ENCODE measurements at places on chromosomes 12 and 14.
A peak's percentile ranks its signal among the peaks of the same experiment; 100 is the strongest.

- DNase-seq = no peak
These were observed 51.8 kb upstream of the LRTM2 start for GRCh38 chr12:1768615-1769014.

DNA sequence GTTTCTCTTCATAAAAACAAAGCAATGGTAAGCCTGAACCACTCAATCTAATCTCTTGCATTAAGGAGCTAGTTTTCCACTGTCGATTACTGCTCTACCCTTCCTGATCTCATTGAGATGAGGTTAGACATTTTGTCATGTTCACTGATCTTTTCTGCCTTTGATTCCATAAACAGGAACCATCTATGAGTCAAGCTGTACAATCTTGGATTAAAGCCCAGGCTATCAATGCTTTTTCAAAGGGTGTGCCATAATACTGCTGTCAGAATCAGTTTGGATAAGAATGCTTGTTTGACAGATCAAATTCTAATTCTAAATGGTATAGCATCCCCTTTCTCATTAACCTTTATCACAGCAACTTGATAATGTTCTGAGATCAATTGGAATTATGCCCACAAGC lies 16.1 kb downstream of the GRIP1 start:
- no peak for DNase-seq

DNA sequence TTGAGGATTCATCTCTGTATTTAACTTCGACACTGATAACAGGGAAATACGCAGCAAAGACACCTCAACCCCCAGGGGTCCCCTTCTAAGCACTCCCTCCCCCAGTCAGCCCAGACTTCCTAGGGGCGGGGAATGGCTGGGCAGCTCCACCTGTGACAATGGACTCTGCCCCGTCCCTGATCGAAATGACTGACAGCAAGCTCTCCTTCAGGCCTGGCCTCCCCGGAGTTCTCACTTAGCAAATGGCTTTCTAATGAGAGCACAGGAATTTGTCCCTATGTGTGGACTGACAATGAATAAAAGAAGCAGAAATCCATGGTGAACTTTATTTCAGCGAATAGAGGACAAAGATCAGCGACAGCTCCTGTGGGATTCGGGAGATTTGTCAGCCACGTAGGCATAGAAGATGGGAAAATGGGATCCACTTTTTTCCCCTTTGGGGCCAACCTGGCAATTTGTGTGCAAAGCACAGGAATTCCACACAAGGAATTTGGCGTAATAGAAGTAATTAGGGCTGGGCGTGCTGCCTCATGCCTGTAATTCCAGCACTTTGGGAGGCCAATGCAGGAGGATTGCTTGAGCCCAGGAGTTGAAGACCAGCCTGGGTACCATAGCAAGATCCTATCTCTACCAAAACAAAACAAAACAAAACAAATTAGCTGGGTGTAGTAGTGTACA lies 63.8 kb downstream of the TNFAIP2 start:
- no peak for DNase-seq

GRCh38 chr14:26204728-26205479 lies 392.9 kb downstream of the NOVA1 start:
- no peak for DNase-seq

DNA sequence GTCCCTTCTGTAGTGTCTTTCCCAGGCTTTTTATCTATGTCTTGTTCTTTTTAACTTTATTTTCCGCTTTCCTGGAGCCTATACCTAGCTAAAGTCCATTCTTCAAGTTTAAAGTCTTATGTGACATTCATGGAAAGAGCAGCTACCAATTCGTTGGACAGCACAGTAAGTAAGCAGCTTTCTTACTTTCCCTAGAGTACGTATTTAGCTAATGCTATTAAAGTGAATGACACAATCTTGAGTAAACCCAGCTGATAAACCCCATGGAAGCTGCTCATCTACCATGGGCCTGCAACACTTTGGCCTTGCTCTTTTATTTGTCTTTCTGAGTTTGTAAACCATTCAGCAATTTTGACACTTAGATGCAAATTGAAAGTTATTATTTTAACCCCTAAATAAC lies 30.0 kb downstream of the ALX1 start:
- DNase-seq = no peak

- no peak for DNase-seq
These were observed 3.0 kb downstream of the PLEKHG6 start for GRCh38 chr12:6313326-6313940.

GRCh38 chr12:131980263-131980662 lies 30.5 kb downstream of the EP400 start:
- no peak for DNase-seq

- no peak for DNase-seq
These were observed 114.0 kb downstream of the SLC38A4 start for GRCh38 chr12:46711756-46712155.

DNA sequence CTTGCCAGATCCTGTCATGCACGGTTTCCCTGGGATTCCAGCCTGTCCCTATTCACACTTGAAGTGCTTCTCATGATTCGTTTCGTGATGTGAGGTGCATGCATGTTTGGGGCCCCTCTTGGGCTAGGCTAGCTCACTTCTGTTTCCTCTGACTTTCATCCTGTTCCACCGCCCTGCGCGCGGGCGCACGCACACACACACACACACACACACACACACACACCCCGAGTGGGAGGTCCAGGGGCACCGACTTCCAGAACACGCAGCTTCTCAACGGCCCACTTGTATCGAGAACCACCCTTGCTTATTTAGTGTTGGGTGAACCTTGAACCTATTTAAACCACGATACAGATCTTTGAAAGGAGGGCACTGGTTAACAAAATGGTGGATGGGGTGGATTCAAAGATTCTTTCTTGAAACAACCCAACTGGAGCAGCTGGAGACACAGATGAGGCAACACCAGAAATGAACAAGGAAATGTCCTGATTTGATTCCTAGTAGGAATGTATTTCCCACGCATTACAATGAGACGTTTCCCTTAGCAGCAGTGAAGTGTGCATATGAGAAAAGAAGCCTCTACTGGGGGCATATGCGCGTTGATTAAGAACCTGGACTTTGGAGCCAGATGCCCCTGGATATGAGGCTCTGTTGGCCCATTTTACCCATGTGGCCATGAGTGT lies 16.3 kb downstream of the ELK3 start:
- no peak for DNase-seq

DNA sequence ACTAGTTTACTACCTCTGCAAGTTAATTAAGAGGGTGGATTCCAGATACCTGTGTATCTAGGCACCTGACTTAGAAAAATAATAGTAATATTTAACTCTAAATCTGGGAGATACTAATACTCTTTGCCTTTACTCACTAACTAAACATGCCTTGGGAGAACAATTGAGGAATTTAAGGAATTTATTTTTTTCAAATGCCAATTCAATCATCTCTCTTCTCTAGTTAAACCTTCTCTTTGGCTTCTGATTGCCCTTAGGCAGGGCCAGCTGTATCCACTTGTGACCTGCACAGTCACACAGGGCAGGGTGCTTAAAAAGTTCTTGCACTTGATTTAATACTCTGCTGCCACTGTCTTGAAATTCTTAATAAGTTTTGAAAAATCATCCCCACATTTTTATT lies 142.4 kb downstream of the PLCZ1 start:
- no peak for DNase-seq

DNA sequence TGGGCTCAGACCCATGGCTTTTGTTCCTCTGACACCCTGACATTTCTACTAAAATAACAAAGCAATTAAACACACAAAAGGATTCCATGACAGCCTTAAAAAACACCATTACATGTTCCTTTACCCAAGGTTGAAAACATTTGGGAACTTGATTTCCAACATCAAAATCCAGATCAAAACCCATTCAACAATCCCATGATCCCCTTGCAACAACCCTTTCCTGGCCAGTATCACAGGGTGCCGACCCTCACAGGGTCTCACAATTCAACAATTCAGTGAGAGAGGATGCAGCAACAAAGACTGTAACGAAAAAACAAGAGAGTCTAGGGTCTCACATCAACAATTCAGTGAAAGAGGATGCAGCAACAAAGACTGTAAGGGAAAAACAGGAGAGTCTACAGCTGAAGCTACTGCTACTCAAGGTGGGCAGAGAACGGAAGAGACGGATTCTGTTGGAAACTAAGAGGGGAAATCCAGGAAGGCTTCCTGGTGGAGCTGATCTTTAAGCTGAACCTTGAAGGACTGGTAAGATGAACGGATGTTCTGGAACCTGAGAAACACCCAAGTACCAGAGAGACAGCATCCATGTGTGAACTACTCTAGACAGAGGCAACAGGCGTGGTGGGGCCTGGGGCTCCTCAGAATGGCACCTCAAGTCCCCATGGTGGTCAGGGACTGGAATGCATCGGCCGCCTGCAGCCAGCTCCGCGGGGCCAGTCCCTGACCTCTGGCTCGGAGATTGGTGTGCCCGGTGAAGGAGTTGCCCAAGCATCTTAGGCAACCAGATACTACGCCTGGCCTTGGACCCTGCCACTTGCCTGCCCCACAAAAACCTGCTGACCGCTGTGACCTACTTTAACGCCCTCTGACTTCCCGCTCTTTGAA lies 22.7 kb upstream of the ZFP36L1 start:
- peak; percentile 8 for DNase-seq

GRCh38 chr12:52543985-52544883 lies 8.7 kb downstream of the KRT71 start:
- DNase-seq = no peak

- DNase-seq = no peak
These were observed 88.4 kb downstream of the CAND1 start for GRCh38 chr12:67357376-67358125.

GRCh38 chr14:81837304-81837703 lies 303.7 kb upstream of the SEL1L start:
- no peak for DNase-seq

DNA sequence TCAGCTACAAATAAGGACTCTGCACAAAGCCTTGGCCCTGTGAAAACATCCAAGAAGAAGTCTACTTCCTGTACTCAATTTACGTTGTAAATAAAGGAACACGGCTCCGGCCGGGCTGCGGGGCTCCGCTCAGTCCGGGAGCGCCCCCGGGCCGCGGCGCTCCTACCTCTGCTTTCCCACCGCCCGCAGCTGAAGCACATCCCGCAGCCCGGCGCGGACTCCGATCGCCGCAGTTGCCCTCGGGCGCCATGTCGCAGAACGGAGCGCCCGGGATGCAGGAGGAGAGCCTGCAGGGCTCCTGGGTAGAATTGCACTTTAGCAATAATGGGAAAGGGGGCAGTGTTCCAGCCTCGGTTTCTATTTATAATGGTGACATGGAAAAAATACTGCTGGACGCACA lies 502.3 kb upstream of the FOXG1 start:
- DNase-seq = no peak

DNA sequence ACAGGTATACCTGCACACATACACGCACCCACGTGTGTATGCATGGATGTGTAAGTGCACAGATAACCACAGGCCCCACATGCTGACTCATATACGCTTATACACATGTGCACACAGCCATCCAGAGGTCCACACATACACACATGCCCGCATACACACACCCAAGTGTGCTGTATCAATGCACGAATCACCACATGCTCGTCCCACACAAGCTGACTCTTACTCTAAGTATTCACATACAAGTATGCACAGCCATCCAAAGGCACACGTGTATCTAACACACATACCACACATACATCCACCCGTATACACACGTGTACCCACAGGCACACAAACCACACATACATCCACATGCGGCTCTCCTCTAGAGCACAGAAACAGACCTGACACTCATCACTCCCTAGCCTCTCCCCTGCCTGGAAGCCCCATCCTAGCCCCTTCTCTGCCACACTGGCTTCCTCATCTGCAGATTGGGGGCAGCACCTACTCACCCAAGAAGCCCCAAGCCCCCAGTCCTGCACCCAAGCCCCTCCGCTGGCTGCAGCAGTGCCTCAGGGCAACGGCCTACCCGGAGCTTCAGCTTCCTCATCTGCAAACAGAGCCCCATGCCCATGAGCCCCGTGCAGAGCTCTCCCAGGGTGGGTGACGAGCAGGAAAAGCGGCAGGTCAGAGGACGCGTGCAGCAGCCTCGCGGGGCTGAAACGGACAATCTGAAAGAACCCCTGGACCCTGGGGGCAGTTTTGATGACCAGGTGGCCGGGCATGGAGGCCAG lies 105.4 kb downstream of the NCOR2 start:
- DNase-seq = no peak

DNA sequence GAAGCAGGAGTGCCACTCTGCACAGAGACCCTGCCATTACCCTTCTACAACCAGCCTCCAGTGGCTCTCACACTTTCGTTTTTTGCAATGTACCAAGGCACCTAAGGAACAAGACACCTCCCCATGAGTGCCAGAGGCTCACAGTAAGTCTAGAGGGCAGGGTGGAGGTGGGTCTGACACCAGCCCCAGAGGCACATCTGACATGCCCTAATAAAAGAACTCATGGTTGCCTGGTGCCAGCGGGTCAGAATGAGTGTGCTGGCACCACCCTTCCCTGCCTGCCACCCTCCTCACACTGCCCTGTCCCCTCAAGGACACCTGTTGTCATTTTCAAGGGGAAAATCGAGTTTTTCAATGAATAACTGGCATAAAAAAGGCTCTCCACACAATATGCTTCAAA lies 161.2 kb downstream of the FOXN3 start:
- DNase-seq = no peak

DNA sequence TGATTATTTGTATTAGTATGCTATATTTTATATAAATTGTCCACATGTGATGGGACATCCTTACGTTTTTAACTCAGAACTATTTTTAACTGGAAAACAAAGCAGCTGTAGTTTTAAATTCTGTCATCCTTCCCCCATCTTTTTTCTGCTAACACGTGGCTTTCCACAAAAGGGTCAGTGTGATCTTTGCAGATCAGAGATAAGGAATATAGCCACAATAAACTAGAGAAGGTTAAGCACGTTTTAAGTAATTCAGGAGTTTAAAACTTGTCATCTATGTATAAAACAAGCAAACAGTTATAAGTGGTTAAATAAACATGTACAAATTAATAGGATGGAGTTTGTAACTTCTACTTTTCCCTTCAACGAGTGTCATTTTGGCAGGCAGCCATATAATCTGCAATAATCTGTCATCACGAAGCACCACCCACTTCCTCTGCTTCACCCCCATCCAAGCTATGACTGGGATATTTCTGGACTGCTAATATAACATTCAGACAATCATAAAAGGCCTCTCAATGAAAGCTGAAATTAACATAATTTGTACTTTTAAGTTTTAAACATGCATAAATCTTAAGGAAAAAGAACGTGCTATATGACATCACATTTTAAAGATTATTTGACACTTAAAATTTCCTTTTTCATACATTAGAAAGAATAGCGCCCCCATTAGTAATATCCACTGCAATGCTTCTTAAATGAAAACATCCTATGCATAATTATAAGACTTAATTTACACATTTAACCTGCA lies 15.3 kb downstream of the TAOK3 start:
- peak; percentile 36 for DNase-seq

DNA sequence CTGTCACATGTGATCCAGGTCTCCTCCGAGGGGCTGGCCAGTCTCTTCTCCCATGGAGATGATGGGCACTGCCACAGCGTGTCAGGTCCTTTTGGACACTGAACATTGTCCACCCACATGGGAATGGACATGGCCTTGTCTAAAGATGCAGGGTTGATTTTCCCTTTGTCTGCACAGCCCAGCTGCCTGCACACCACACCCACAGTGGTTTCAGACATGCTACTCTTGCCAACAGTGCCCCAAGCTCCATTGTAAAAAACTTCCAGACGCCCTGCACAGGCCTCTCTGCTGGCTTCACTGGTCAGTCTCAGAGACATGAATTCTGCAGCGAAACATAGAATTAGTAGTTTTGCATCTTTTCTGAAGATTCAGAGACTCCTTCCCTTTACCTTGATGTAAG lies 18.5 kb downstream of the CD163 start:
- DNase-seq = no peak
